ENCODE measurements at places on chromosomes 5 and 9. TPM values are rescaled to one million over a fixed set of nuclear protein-coding genes. Genes with fewer than 3 reads are reported as not detected.

Gene LRRC19
- total RNA-seq, result 0.94 TPM

Gene ZNF483
- total RNA-seq, result 9.9 TPM

Gene OGN
- total RNA-seq, result 0.23 TPM

Gene POU5F2
- total RNA-seq, result 0.49 TPM

Gene PFN3
- not detected for total RNA-seq
